ELR (cell line): ENCODE measurements at places on chromosomes 13 and 19.

DNA sequence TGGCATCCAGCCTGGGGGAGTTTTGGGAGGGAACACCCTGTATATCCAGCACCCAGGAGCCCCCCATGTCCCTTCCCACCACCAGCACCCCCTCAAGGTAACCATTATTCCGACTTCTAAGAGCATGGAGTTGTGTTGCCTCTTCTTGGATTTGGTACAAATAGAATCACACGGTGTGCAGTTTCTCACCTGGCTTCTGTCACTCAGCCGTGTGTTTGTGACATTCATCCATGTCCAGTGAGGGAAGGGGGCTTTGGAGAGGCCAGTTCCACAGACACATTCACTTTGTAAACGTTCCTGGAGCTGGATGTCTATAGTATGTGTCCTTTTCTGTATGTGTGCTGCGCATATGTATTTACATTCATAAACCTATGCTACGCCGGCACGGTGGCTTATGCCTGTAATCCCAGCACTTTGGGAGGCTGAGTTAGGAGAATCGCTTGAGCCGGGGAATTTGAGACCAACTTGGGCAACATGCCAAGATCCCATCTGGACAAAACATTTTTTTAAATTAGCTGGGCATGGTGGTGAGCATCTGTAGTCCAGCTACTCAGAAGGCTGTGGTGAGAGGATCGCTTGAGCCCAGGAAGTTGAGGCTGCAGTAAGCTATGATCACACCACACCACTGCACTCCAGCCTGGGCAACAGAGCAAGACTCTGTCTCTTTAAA, 36.6 kb downstream of the MYH14 start:
- DNase-seq = no peak

GRCh38 chr19:8475005-8475404, 27.4 kb downstream of the PRAM1 start:
- no peak for DNase-seq

DNA sequence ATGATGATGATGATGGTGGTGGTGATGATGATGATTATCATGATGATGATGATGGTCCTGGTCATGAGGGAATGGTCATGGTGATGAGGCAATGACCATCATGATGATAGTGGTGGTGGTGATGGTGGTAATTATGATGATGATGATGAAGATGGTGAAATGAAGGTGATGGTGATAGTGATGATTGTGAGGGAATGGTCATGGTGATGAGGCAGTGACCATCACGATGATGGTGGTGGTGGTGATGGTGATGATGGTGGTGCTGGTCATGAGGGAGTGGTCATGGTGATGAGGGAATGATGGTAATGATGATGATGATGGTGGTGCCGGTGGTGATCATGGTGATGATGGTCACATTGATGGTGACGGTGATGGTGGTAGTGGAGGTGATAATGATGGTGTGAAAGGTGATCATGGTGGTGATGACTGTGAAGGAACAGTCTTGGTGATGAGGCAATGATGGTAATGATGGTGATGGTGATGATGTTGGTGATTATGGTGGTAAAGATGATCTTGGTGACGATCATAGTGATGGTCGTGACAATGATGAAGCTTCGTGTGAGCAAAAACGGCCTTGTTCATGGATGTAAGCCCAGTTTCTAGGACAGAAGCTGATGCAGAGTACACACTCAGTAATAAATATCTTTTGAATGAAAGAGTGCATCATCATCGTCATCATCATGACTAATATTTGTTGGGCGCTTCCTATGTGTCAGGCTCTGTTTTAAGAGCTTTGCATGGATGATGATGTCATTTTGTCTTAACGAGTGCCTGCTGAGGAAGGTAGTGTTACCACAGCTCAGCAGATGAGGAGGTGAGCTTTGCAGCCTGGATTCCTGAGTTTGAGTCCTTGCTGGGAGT, 17.3 kb downstream of the SBK2 start:
- DNase-seq = peak; percentile 94

- DNase-seq = no peak
Measured at GRCh38 chr19:31278555-31279435, 70.4 kb downstream of the TSHZ3 start.

GRCh38 chr19:39370735-39371134, 20.2 kb downstream of the PAF1 start:
- no peak for DNase-seq

- DNase-seq = no peak
Measured at GRCh38 chr19:44872661-44873060, 18.4 kb upstream of the TOMM40 start.

DNA sequence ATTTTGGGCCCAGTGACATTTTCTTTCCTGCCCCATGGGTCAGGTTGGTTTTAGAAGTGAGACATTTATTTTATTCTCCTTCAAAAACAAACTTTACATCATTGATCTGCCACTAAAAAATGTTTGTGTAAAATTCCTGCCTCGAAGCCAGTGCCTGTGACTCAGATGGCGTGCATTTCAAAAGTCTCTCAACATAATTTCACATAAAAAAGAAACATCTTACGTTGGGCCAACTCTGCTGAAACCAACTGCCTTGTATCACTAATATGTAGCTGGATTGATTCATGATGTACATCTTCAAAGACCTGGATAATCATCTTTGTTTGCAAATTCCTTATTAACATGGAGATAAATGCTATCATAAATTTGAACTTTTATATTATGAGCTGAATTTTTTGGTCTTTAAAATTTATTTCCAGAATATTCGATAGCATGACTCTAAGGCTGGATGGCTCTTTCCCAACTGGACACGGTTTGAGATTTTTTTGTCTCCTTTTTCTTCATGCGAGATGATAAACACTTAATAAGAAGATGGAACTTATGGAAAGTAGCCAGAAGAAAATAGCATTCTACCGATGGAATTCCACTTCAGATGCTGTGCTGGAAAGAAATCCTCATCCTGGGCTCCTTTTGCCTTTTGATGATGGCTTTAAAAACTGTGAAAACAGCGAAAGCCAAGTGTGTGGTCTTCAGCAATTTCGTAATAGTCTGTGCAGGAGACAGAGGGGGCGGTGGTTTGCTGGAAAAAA, 420.5 kb downstream of the FGF9 start:
- no peak for DNase-seq

- DNase-seq = peak; percentile 73
Measured at GRCh38 chr19:10230861-10231611, at the start of gene S1PR2. TSS of gene S1PR2 (minus strand) at chr19:10231331. CDS start at chr19:10224905, 6,426 bp downstream.

GRCh38 chr13:22014469-22014868, 343.6 kb downstream of the FGF9 start:
- peak; percentile 1 for DNase-seq

DNA sequence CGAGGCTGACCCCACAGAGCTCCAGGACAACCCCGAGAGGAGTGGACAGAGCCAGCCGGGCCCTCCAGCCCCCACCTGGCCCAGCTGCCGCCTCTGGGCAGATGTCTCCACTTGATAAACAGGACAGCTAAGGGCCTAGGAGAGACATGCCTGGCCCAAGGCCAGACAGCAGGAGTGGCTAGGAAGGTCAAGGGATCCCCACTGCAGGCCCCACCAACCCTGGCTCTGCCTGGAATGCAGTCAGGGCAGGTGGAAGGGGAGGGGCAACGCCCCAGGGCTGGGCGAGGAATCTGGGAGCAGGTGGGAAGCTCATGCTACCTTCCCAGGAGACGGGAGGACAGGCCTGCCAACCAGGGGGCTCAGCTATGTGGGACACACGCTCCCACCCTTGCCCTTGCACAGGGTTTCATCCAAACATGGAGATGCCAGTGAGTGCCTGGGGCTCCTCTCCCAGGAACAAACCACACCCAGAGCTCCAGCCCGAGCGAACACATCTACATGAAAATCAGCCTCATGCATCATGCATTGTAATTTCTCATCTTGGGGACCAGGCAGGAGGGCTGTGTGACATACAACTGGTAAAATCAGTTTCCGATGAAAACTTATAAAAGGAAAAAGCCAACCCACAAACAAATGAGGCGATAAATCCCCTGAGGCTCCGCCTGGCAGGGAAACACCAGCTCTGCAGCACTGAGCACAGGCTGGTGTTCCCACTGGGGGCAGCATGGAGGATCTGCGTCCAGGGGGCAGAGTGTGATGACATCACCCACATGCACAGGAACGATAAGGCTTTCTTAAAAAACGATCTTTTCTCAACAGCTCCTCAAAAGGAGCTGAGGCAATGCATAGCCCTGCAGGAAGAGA, 25.0 kb downstream of the SH3GL1 start:
- DNase-seq = peak; percentile 86

- peak; percentile 52 for DNase-seq
Measured at GRCh38 chr19:53432088-53432661, 391 bp downstream of the ZNF761 start.

- DNase-seq = peak; percentile 53
Measured at GRCh38 chr13:74200081-74200480, 65.9 kb upstream of the KLF12 start.

- no peak for DNase-seq
Measured at GRCh38 chr13:31631746-31632145, 107.6 kb upstream of the RXFP2 start.

DNA sequence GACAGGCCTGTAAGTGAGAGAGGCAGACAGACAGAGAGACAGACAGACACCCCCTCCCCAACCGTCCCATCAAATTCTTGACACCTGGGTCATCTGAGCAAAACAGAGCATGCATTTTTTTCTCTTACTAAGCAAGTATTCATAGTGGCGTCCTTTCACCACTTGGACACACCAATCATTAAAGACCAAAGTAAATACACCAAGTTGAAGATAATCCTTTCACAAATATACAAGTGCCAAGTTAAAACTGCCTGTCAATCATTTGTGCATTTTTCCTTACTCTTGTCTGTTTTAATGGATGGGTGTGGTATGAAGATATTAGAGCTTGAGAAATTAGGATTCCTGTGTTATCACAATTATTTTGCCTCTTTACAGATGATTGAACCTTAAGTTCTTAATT, 337.3 kb downstream of the ATP8A2 start:
- no peak for DNase-seq

DNA sequence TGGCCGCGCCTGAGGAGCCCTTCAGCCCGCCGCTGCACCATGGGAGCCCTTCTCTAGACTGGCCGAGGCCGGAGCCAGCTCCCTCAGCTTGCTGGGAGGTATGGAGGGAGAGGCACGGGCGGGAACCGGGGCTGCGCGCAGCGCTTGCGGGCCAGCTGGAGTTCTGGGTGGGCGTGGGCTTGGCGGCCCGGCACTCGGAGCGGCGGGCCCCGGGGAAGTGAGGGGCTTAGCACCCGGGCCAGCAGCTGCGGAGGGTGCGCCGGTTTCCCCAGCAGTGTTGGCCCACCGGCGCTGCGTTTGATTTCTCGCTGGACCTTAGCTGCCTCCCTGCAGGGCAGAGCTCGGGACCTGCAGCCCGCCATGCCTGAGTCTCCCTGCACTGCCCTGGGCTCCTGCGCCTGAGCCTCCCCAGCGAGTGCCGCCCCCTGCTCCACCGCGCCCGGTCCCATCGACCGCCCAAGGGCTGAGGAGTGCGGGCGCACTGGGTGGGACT, 1890.0 kb upstream of the PCDH20 start:
- DNase-seq = no peak

- no peak for DNase-seq
Measured at GRCh38 chr13:27956576-27957300, 12.4 kb downstream of the CDX2 start.

GRCh38 chr13:111512707-111513106, 192.3 kb downstream of the TEX29 start:
- no peak for DNase-seq

DNA sequence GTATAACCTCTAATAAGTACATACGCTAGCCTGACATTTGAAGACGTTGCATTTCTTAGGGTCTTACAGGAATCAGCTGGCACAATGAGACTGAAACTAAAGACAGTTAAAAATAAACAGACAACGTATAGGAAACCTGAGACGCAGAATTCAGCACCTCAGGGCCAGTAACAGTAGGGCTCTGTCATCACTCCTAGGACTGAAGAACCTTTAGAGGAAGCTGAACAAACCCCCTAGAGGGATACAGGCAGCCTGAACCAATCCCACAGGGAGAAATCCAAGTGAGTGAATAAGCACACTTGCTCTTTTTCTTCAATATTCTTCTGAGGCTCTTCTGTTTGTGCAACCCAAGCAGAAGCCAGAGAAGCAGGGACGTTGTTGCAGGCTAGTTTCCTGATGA, 53.9 kb upstream of the KLHL1 start:
- DNase-seq = peak; percentile 42

DNA sequence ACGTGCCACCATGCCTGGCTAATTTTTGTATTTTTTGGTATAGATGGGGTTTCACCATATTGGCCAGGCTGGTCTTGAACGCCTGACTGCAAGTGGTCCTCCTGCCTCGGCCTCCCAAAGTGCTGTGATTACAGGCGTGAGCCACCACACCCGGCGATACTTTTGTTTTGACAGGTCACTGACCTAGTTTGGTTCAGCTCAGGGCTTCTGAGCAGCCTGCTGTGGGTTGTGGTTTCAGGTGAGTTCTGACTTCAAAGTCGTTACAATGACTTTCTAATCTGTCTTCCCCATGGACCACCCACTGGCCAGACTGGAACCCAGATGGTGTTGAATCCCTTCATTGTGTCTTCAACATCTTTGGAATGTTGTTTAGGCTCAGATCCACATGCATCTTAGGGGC, 73.8 kb downstream of the TRPM4 start:
- no peak for DNase-seq

- no peak for DNase-seq
Measured at GRCh38 chr19:1749373-1750342, 3.6 kb upstream of the ONECUT3 start.

DNA sequence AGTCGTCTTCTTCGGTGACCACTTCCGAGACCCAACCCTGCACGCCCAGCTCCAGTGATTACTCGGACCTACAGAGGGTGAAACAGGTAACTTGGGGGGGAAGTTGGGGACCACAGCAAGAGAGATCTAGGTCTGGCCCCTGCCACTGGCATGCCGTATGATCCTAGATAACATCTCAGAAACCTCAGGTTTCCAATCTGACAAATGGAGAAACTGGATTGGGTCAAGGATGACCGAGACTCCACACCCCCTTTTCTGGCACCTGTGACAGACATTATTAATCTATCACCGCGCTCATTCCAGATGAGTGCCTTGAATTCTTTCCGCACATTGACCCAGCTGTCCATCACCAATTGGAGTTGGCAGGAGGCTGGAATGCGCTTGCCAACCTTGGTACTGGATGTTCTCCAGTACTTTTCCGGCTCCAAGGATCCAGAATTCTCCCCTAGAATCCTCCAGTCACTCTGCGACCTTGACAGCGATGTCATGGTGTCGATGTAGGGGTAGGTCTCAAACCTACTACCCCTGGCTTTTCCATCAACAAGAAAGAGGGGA, 17.4 kb downstream of the VASP start:
- DNase-seq = no peak
